Small intestine (tissue), 16 donors: ENCODE measurements at places on chromosomes 5 and 9. TPM values are rescaled to one million over a fixed set of nuclear protein-coding genes. Genes with fewer than 3 reads are reported as not detected.

The PCA3 gene
- polyA plus RNA-seq, result not detected

The ENHO gene
- 1.8 TPM for polyA plus RNA-seq

The PCDHB6 gene
- polyA plus RNA-seq, result 0.13 TPM

The PCDH12 gene
- polyA plus RNA-seq, result 2.6 TPM

The SIT1 gene
- polyA plus RNA-seq, result 5.9 TPM

The TSLP gene
- 0.81 TPM for polyA plus RNA-seq

DNA sequence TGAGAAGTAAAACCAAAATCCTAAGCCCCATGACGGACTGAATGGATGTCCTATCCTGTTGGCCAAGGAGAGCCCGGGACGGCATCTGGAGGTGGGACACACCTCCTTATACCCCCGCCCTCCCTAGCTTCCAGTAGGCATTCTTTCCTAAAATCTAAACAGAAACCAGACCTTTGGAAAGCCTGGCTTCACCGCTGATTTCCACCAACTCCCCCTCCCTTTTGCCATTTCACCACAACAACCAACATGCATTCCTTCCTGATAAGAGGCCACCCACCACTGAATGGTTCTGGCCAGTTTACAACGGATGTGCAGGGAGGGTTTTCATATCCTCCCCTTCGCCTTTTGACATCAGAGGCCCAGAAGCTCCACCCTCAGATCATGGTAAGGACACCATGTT is 9.2 kb upstream of the RARS1 start:
- H3K27ac ChIP-seq, result no peak overlapping the region
- no peaks in the 10 kb centered on the region for H3K27me3 ChIP-seq
- peaks cover 3% of the 10 kb centered on the region for H3K36me3 ChIP-seq
- H3K4me3 ChIP-seq, result no peak overlapping the region
- DNase-seq, result no peak

DNA sequence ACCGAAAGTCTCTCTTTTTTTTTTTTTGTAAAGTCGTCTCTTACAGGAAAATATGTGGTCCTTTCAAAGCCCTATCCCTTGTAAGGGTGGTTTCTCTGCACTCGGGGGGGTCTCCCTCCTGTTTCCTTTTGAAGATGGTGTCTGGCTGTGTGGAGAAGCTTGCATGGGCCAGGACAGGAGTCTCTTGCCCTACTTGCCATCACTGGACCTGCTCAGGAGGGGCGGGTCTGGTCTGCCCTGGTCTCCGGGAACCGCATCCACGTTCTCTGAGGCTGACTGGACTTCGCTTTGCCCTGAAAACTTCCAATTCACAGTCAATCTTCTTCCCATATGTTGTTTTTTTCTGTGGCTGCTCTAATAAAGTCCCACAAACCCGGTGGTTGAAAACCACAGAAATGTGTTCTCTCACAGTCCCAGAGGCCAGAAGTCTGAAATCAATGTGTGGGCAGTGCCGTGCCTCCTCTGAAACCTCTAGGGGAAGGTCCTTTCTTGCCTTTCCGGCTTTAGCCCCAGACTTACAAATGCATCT is 92.9 kb upstream of the IER5L start:
- no peaks in the 10 kb centered on the region for H3K27me3 ChIP-seq
- no peaks in the 10 kb centered on the region for H3K36me3 ChIP-seq
- no peak for DNase-seq
- H3K4me3 ChIP-seq, result no peak overlapping the region
- peak overlapping the region; percentile 71 for H3K27ac ChIP-seq

DNA sequence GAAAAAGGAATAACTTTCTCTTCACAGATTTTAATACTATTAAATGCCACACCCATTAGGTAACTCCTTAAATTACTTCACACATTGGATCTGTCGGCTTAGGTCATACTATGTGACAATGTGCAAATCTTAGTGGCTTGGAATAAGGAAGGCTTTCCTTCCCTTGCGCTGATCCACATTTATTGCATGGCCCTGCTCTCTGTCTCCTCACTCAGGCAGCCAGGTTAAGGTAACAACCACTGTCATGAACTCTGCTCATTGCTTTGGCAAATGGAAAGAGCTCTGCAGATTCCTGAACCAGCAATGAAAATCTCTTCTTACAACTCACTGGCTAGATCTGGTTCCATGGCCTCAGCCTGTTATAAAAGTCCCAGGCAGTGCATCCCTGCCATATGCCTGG is 121.9 kb upstream of the NFIB start:
- H3K4me1 ChIP-seq, result no peaks in the 10 kb centered on the region
- peaks cover 5% of the 10 kb centered on the region for H3K27me3 ChIP-seq
- no peak for DNase-seq
- H3K36me3 ChIP-seq, result no peaks in the 10 kb centered on the region
- no peak overlapping the region for H3K4me3 ChIP-seq
- H3K27ac ChIP-seq, result no peak overlapping the region

- H3K27ac ChIP-seq, result no peak overlapping the region
- no peaks in the 10 kb centered on the region for H3K36me3 ChIP-seq
- DNase-seq, result peak; percentile 43
- H3K4me1 ChIP-seq, result no peaks in the 10 kb centered on the region
- no peaks in the 10 kb centered on the region for H3K27me3 ChIP-seq
- H3K4me3 ChIP-seq, result no peak overlapping the region
Observed at GRCh38 chr5:30401479-30402058, 791.9 kb upstream of the CDH6 start.

GRCh38 chr9:77440057-77440456 is 208.1 kb downstream of the GNA14 start:
- H3K4me1 ChIP-seq, result no peaks in the 10 kb centered on the region
- no peaks in the 10 kb centered on the region for H3K36me3 ChIP-seq
- no peaks in the 10 kb centered on the region for H3K27me3 ChIP-seq
- H3K27ac ChIP-seq, result no peak overlapping the region

DNA sequence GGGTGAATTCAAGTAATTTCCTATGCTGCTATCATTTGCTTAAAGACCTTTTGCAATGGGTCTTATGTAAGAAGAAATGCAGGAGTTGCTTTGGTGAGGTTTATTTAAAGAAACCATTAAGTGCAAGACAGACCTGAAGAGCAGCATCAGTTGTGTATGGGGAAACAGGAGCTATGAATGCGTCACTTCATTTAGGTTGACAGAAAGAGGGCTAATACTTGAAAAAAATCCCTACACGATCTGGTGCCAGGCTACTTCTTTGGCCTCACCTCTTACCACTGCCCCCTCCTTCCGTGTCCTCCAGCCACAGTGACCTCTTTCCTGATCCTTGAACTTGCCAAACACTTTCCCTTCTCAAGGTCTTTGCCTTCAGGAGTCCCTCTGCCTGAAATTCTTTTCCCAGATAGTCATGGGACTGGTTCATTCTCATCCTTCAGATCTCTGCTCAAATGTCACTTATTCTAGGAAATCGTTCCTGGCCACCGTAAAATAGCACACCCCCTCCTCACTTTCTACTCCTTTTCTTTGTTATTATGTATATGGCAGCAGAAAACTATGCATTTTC is 1.4 kb upstream of the JAK2 start:
- H3K27ac ChIP-seq, result peak overlapping the region; percentile 97
- no peaks in the 10 kb centered on the region for H3K36me3 ChIP-seq
- DNase-seq, result no peak
- H3K27me3 ChIP-seq, result no peaks in the 10 kb centered on the region
- peaks cover 9% of the 10 kb centered on the region for H3K4me1 ChIP-seq

- H3K4me1 ChIP-seq, result no peaks in the 10 kb centered on the region
- no peaks in the 10 kb centered on the region for H3K27me3 ChIP-seq
- H3K36me3 ChIP-seq, result no peaks in the 10 kb centered on the region
- H3K4me3 ChIP-seq, result no peak overlapping the region
- no peak for DNase-seq
Observed at GRCh38 chr5:112257005-112257404, 162.1 kb downstream of the EPB41L4A start.

- H3K4me1 ChIP-seq, result no peaks in the 10 kb centered on the region
- no peaks in the 10 kb centered on the region for H3K36me3 ChIP-seq
- H3K27ac ChIP-seq, result no peak overlapping the region
- peak; percentile 76 for DNase-seq
- no peaks in the 10 kb centered on the region for H3K27me3 ChIP-seq
Observed at GRCh38 chr9:16154521-16155078, 601.8 kb downstream of the CCDC171 start.

GRCh38 chr5:173119719-173120118 is 24.6 kb upstream of the BNIP1 start:
- peaks cover 3% of the 10 kb centered on the region for H3K36me3 ChIP-seq
- H3K4me3 ChIP-seq, result no peak overlapping the region
- no peaks in the 10 kb centered on the region for H3K27me3 ChIP-seq
- H3K4me1 ChIP-seq, result no peaks in the 10 kb centered on the region
- DNase-seq, result no peak

GRCh38 chr9:110291921-110292557 is 35.7 kb upstream of the TXN start:
- no peak for DNase-seq
- H3K27me3 ChIP-seq, result no peaks in the 10 kb centered on the region
- H3K27ac ChIP-seq, result no peak overlapping the region
- no peaks in the 10 kb centered on the region for H3K36me3 ChIP-seq

DNA sequence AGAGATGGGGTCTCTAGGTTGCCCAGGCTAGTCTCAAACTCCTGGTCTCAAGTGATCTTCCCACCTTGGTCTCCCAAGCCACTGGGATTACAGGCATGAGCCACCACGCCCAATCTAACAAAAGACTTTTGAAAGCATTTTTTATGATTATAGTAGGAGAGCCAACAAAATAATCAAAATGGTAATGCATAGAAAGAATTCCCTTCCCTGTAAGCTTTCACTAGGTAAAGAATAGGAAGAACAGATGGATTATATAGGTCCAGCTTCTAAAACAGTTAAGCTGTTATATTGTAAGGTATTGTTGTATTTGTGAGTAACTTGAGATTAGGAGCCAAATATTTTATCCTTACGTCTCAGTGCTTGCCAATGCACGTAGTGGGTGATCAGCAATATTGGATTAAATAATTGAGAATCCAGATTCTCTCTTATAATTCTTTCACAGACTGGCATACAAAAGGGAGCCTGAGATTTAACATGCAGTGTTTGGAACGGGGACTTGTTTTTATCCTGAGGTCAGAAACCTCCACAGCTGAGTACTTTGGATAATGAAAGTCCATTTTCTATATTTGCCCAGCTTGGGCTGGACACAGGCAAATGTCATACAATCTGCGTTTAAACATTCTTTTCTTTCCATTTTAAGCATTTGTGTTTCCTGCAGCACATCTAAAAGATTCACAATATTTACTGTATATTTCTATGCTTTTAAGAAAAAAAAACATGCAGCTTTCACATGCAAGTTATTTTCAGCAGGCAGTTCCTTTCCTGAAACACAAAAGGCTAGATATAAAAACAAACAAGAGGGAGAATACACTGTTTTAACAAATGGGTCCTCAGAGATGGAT is 238.4 kb downstream of the ARRDC3 start:
- H3K27me3 ChIP-seq, result no peaks in the 10 kb centered on the region
- no peaks in the 10 kb centered on the region for H3K36me3 ChIP-seq
- H3K4me3 ChIP-seq, result no peak overlapping the region
- H3K4me1 ChIP-seq, result no peaks in the 10 kb centered on the region
- no peak overlapping the region for H3K27ac ChIP-seq

GRCh38 chr5:124650147-124650561 is 96.3 kb downstream of the ZNF608 start:
- peaks cover 9% of the 10 kb centered on the region for H3K4me1 ChIP-seq
- no peak overlapping the region for H3K4me3 ChIP-seq
- no peak for DNase-seq
- H3K36me3 ChIP-seq, result peaks cover 35% of the 10 kb centered on the region
